Stimulated activated CD4-positive, alpha-beta T cell treated with anti-CD3 and anti-CD28 coated beads, Interleukin-15, amount 100 ng/mL, for 48 hours (primary cell): ENCODE measurements at places on chromosomes 5 and 9.

DNA sequence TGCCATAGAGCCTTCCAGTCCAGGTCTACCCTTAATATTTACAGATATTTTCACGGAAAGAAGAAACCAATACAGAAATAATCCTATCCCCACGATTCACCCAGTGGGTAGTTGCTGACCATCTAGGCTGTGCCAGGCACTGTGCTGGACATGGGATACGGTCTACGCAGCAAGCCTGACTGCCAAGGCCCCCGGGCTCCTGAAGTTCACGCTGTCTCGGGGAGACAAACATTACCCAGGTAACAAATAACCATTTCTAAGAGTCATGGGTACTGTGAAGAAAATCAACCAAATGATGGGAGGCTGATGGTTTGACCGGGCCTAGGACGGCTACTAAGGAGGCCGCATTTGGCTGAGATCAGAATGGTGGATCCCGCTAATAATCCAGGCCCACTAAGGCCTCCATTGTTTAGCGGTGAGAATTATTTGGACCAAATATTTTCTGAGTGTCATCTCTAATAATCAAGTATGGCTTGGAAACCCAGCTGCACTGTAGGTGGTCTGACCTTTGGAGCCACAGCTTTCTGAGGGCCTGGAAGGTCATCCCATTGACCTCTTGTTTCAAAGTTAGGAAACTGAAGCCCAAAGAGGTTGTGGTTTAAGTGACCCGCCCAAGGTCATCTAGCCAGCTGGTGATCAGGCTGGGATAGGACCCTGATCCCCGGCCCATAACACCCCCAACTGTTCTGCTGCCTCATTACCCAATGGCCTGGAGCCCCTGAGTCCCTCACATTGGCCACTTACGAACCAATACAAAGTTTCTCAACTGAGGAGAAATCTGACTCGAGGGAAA is 82.4 kb downstream of the AK8 start:
- no peak for DNase-seq

- no peak for DNase-seq
These were observed 19.3 kb downstream of the RASEF start for GRCh38 chr9:83043597-83043996.

DNA sequence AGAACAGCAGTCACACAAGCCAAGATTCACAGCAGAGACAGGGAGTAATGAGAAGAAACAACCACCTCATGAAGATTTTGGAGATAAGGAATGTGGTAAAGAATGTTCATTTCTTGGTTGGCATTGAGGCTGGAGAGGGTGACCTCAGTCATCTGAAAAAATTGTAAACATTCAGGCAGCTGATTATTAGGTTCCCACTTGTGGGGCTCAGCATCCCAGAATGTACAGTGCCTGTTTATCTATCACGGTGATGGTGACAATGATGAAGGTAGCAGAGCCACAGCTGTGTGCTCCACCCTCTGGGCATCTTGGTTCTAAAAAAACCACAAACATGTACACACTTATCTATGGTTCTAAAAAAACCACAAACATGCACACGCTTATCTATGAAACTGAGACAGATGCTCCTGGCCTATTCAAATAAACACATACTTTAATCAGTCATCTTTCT is 143.9 kb upstream of the MOCS2 start:
- no peak for DNase-seq

DNA sequence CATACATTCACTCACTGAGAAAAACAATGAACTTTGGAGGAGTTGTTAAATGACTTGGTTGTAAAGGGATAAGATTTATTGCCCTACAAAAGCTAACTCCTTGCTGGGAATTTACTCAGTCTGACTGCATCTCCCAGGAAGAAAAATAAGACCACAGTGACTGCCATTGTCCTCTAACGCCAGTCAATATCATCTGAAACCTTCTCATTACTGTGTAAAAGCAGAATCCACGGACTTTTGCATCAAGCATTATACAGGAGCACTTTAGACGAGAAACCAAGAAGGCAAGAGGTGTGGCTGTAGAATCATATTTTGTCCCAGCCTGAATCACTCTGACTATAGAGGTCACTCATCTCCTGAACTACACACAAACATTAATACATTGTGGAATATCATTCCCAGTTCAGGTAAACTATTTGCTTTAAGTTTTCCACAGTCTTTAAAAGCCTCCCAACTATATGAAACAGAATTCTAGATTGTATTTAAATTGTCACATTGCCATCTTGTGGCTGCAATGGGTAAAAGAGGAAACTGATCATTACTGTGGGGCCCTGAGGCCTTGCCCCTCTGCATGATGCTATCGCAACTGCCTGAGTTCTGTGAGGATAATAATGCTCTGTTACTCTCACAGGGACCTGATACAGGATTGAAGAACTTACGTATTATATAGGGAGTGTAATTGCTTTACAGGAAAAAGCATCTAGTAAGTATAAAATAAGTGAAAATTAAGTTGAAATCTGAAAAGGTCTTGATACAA is 142.9 kb downstream of the SLCO4C1 start:
- no peak for DNase-seq

DNA sequence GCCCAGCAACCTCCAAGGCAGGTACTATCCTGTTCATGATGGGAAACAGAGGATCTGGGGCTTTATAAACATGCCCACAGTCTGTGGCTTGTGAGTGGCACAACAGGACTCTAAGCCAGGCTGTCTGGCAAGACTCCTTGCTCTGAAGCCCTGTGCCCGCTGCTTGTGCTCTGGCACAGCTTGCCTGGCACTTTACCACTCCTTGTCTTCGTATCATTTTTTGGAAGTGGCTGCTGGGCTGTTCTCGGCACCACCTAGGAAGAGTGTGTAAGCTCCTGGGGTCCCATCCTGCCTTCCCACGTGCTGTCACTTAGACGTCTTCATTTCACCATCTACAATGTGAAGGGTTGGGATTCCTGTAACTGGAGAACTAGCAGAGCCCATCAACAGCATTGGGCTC is 59.3 kb upstream of the GLRX start:
- DNase-seq: no peak

- no peak for DNase-seq
These were observed 155.6 kb downstream of the EDIL3 start for GRCh38 chr5:84229045-84229444.

GRCh38 chr5:181203093-181203711 is 1.8 kb downstream of the TRIM7 start:
- DNase-seq: no peak
